ENCODE measurements at places on chromosomes 2 and 18.
A peak's percentile ranks its signal among the peaks of the same experiment; 100 is the strongest.

- DNase-seq, result no peak
Measured at GRCh38 chr18:21085579-21086166, 25.9 kb downstream of the ROCK1 start.

GRCh38 chr18:35122586-35123224 is 81.5 kb downstream of the MAPRE2 start:
- DNase-seq, result peak; percentile 62

GRCh38 chr2:127646487-127647241 is 711 bp downstream of the GPR17 start:
- DNase-seq, result no peak

GRCh38 chr2:71583876-71584275 is 130.5 kb downstream of the DYSF start:
- DNase-seq, result no peak

DNA sequence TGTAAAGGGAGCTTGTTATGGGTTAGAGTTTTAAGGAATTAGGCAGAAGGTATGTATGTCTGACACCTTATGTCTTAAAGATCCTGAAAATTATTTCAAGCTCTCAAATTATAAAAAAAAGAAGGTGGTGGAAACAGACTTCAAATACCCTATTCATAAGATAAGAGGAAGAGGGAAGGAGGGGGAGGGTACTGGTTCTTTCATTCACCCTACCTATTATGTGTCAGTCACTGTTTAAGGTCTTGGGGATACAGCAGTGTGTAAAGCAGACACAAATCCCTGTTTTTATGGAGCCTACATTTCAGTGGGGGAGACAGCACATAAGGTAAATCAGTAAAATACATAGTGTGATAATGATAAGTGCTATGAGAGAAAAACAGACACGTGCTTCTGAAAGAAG is 184.4 kb downstream of the FHOD3 start:
- no peak for DNase-seq

DNA sequence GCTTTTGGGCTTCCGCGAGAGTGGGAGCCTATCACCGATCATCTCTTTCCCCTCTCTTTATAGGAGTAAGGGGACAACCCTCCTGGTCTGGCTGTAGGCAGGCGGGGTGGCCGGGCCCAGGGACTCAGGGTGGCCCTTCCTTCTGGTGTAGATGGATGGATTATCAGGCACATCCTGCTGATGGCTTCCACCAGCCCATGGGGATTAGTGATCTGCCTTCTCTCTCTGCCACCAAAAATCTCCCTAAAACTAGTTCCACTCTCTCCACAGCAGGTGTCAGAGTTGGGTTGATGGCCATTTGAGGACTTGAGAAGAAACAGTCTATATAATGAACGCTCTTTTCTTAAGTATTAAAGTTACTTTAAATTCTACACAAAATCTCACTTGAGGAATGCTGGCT is 37.4 kb downstream of the NCK2 start:
- no peak for DNase-seq

DNA sequence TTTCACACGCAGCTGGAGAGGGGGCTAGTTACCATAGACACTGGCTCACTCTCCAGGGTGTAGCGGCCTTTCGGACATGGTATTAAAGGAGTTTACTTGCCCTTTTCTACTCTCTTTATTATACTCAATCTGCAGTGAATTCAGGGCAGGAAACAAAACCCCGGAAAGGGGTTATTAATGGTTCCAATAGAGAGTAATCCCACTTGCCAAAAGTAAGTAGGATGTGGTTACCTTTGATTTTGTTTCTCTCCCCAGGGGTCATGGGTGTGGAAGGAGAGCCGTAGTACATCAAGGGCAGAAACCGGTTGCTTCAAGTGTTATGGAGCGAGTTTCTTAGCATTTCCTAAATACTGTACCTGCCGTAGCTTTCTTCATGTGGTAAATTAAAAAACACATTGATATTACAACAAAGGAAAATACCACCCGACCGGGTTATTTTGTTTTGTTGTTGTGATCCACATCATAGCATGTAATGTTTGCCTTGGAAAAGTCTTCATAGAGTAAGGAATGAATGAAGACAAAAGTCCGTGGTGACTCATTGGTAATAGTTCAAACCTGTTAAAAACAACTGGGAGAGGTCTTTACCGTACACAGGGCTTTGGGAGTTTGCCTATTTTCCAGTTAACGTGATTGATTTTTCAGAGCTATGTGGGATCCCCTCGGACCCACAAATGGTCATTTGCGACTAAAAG is 71.5 kb downstream of the SLC4A3 start:
- DNase-seq, result no peak

- DNase-seq, result no peak
Measured at GRCh38 chr2:15914596-15915385, 25.6 kb upstream of the MYCN start.

DNA sequence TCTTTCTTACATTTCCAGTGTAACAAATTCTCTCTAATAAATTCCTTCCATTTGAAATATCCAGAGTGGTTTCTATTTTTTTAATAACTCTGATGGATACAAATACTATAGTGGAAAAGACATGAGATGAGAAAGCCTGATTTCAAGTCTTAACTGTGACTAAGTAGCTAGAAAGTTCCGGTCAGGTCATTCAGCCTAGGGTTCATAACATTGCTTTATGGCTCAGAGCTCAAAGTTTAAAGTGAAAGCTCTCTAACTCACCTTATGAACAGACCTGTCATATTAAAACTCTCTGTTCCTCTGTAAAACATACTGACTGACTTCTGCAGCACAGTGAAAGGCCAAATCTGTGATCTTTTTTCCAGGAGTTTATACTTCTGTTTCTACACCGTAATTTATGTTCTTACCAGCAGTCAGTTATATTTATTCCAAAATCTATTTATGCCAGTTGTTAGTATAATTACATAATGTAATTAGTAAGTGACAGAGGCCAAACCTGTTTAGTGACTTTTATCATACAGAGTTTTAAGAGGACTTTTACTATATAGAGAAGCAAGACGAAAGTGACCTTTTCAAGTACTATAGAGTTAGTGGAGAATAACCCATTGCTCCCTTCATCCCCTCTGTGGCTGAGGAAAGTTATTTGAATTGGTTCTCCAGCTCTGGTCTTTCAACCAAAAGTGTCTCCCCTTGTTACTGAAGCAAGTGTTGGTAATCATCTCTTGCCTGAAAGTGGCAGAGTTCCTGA is 118.8 kb upstream of the PDE1A start:
- DNase-seq, result no peak

DNA sequence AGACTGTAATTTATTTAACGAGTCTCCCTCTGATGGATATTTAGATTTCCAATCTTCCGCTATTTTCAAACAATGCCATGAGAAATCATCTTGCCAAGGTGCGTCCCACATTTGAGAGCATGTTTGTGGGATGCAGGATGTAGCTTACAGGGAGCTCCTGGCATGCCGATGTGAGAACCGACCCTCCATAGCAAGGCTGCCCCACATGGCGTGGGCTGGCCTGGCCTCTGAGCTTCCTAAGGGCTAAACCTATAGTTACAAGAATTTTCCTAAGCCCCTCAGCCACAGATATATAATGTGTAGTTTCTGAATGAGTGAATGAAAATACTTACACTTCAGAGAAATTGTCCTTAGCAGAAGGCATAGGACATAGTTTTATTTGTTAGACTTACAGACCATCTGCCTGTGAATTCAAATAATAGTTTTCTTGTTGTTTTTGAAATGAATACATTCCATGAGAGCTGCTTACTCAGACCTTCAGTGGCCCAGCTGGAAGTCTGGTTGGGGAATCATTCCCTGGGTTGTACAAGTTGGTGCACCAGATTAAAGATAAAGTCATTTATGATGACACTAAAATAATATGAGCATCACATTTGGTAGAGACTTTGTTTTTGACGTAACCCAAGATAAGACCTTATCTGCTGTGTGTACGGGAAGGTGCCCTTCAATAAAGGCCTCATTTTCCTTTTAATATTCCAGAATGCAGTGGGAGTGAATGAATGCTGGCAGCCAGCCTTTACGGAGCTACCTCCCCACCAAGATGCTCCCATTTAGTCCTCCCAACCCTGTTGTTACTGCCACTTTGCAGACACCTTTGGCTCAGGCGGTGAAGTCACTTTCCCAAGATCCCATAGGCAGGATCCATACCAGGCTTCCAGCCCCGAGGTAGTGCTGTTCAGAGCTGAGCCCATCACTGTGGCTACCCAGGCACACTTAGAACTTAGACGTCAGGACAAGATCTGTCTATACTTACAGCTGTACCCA is 107.1 kb downstream of the GLI2 start:
- no peak for DNase-seq

DNA sequence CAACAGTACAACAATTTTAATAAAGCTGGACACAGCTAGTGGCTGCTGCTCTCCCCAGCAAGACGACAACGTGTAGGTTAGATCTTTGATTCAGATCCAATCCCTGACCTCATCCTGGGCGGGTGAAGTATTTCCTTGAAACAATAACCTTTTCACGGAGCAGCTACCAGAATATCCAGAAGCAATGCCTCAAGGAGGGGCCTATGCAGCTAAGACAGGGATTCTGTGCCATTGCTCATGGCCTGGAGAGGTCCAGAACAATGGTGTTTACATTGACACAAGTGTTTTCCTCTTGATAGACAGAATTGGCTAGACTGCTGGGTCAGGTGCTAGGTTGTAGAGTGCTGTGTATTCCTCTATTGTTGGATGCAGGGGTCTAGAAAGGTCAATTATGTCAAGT is 520.1 kb downstream of the BCL11A start:
- DNase-seq, result no peak

DNA sequence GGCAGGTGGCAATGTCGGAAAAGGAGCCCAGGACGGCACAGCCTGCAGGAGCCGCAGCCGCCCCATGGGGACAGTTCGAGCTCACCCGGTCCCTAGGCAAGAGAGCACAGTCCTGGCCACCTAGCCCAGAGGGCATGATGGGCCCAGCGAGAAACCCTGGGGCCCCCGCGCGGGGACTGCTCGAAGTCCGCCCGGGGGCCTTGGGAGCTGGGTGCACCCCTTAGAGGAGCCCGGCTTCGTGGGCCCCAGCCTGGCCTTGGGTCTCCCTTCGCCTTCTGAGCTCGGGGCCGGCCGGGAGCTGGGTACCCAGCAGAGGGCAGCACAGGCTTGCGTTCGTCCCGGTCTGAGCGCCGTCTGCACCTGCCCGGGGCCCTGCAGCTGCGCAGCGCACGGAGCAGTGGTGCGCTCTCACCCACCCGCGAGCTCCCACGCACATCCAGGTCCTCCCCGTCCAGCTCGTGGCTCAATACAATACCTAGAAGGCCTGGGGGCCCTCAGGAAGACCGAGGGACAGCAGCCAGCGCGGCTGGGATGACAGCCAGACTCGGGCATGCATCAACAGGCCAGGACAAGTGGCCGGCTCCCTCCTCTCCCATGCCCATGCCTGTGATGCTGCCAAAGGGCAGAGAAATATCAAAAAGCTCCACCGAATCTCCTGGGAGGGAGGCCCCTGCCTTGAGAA is 96.2 kb upstream of the ZNF532 start:
- DNase-seq, result peak; percentile 86

GRCh38 chr18:8140841-8141501 is 468.3 kb upstream of the RAB12 start:
- no peak for DNase-seq

DNA sequence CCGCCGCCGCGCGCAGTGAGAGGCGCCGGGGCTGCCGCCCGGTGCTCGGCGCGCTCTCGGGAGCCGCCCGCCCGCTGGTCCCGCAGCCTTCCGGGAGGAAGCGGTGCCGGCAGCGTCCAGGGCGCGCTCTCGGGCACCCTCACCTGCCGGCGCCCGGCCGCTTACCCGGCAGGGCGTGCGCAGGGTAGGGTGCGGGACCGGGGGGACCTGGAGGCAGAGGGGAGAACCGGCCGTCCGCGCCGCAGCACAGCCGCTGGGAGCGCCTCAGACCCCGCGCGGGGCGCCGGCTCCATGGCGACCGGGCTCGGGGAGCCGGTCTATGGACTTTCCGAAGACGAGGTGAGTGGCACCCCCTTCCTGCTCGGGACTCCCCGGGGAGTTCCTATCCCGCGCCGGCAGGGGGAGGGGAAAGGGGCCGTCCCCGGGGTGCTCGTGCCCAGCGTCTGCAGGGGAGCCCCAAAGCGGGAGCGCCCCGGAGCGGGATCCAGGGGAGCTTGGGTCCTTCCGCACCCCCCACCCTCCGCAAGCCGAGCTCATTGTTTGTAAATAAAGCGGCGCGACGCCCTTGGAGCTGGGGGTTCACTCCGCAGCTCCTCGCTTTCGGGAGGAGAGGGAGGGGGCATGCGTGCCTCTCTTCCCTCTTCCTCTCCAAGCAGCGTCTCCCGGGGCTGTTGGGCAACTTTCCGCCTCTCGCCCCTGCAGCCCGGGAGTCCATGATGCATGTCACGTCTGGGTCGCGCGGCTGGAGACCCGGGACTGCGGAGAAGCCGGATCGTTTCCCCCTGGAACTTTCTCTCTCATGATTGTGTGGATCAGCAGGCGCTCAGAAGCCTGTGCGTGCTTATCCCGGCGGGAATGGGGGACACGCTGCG is 580 bp downstream of the NEDD4L start:
- peak; percentile 57 for DNase-seq

GRCh38 chr2:86360776-86361175 is 23.4 kb upstream of the REEP1 start:
- DNase-seq, result no peak

All from endothelial cell (in vitro differentiated cells).